ENCODE measurements at places on chromosomes 11 and 22.
A peak's percentile ranks its signal among the peaks of the same experiment; 100 is the strongest.

GRCh38 chr11:27184458-27185312 lies 144.1 kb downstream of the BBOX1 start:
- H3K4me1 ChIP-seq = no peaks in the 10 kb centered on the region
- DNase-seq = no peak
- no peak overlapping the region for H3K4me3 ChIP-seq
- no peaks in the 10 kb centered on the region for H3K36me3 ChIP-seq
- H3K27ac ChIP-seq = no peak overlapping the region

DNA sequence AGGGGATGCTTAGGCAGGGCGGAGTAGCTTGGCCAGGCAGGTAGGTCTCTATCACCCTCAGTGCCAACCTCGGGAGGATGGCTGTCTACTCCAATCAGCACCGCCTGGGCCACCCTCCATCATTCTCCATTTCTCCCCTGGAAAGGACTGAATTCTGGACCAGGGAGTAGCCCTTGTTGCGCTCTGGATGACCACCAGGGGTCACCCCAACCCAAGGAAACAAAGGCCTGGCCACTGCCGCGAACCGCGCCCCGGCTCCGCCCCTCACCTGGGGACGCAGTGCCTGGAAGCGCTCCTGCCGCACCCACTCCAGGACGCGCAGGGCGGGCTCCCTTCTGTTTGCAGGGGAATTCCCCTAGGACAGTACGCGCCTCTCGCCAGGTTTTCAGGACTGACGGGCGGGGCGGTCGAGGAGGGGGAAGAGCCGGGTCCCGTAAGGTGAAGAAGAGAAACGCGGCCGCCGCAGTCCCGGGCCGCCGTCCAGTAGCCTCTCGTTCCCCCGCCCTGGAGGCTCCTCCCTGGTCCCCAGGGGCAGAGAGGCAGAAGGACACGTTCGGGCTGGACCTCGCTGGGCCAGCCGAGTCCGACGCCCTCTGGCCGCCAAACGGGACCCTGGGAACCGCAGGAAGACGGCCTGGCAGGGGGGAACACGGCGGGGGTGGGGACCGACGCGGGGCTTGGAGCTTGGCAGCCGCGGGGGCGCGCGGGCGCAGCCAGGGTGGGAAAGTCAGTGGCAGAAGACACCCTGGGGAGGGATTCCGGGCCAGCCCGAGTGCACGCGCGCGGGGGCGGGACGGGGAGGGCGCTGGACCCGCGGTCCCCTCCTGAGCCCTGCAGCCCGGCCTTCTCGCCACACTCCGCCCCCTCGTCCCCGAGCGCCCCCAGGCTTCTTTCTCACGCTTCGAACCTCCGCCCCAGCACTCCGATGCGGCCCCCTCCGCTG lies 7.1 kb downstream of the SCN4B start:
- no peaks in the 10 kb centered on the region for H3K36me3 ChIP-seq
- H3K4me1 ChIP-seq = no peaks in the 10 kb centered on the region
- DNase-seq = peak; percentile 81

DNA sequence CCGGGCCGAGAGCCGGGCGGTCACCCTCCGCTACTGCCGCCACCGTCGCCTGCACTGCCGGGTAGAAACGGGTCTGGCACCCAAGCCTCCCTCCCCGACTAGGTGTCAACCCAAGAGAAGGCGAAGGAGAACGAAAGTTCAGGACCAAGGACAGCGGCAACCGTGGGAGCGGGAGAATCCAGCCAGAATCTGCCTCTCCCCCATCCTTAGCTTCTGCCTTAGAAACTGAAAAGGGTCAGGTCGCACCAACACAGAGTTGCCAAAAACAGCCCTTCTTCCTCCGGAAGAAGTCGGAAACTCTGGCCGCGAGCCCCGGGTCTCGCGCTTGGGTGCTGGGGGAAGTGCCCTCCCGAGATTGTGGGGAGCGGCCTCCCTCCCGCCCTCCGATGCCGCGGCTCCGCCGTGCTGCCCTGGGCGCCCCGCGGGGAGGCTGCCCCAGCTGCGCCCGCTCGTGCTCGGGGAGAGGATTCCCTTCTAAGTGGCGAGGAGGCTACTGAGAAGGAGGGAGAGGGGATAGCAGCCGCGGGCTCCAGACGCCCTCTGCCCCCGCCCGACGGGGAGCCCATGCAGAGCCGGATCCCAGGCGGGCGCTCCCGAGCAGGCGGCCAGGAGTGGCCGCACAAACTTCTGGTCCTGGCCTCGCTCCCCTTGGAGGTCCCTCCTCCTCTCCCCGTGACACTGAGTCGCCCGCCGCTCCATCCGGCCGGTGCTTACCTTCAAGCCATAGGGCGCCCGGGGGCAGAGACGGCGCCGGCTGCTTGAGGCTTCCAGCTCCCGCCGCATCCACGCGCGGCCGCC lies 637 bp downstream of the DRD2 start:
- peak overlapping the region; percentile 22 for H3K4me3 ChIP-seq
- DNase-seq = peak; percentile 72
- H3K36me3 ChIP-seq = no peaks in the 10 kb centered on the region
- peaks cover 4% of the 10 kb centered on the region for H3K4me1 ChIP-seq
- H3K27ac ChIP-seq = no peak overlapping the region

- DNase-seq = no peak
- H3K27ac ChIP-seq = no peak overlapping the region
- H3K4me1 ChIP-seq = no peaks in the 10 kb centered on the region
Measured at GRCh38 chr11:121648306-121648705, 195.5 kb upstream of the SORL1-AS1 start.

DNA sequence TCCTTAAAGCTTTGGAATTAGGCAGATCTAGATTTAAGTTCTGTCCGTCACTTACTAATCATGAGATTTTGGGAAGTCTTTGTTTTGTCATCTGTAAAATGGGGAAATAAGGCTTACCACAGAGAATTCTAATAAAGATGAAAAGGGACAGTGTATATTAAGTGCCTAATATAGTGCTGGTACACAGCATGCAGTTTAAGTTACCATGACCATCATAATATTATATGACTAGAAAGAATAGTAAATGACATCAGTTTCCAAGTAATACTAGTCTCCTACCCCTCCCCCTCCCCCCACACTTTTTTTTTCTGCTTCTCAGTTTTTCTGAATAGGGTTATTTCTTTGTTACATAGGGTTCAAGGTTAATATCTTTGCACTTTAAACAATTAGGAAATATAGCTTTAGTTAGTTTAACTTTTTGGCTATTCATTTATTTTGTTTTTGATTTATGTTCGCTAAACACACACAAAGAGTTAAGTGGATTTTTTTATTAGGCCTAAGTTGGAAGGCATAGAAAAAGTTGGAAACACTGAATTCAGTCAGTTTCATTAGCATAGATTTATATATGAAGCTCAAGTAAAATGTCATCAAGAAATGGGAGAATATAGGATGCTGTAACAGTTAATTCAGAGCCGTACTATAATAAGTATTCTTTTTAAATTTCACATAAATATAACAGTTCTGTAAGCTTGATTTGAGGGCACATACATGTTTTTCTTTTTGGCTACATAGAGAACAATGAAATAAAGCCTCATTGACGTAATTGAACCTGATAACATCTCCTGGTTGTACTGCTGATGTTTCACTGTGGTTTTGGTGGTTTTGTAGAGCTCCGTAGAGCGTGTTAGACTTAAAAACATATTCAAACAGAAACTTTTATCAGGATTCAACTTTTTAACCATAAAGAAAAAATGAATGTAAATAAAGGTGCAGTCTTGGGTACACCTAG lies 121.2 kb downstream of the PDE3B start:
- H3K36me3 ChIP-seq = no peaks in the 10 kb centered on the region
- H3K4me1 ChIP-seq = no peaks in the 10 kb centered on the region
- no peak overlapping the region for H3K4me3 ChIP-seq
- no peak overlapping the region for H3K27ac ChIP-seq
- no peak for DNase-seq

DNA sequence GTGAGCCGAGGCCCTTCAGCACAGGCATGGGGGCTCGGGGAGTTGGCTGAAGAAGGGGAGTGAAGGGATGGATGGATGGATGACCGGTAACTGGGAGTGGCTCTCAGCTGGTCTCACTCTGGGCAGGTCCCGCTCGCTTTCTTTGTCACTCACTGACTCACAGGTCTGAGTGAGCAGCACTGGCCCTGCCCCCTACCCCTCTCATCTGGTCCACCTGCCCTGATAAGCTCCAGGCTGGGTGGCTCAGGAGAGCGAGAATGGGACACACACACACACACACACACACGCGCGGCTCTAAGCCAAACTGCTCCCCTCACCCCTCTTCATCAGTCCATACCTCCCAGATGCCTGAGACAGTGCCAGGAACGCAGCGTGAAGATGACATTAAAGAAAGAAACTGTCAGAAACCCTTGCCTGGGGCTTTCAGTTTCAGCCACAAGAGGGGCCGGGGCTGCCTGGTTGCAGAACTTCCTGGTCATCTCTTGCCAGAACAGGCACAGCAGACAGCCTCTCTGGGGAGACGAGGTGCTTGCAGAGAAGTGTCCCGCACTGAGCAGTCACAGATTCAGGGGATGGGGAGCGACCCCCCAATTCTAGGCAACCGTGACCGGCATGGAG lies 16.5 kb upstream of the SHISAL1 start:
- peaks cover 9% of the 10 kb centered on the region for H3K27me3 ChIP-seq
- DNase-seq = no peak
- peaks cover 8% of the 10 kb centered on the region for H3K4me1 ChIP-seq
- H3K4me3 ChIP-seq = no peak overlapping the region
- H3K36me3 ChIP-seq = no peaks in the 10 kb centered on the region

- no peak for DNase-seq
- H3K36me3 ChIP-seq = no peaks in the 10 kb centered on the region
- H3K4me3 ChIP-seq = peak overlapping the region; percentile 15
- H3K27ac ChIP-seq = peak overlapping the region; percentile 64
- H3K27me3 ChIP-seq = no peaks in the 10 kb centered on the region
- peaks cover 12% of the 10 kb centered on the region for H3K4me1 ChIP-seq
Measured at GRCh38 chr11:58024601-58025091, 965 bp downstream of the OR9Q1 start.

DNA sequence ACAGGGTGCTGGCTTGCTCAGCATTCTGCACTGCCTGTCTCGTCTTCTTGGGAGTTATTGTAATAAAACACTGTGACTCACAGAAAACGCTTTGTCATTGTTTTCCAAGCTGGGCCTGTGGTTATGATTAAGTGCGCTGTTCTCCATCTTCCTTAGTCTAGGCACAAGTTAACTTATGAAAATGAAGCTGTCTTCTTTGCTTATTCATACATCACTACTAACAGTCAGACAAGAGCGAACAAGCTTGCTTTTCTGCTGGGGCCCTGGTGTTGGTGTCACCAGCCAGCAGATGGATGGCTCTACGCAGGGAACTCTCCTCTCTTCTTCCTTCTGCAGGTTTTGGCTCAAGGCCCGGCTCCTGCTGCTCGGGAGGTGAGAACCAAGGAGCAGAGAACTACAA lies 380.1 kb upstream of the SYN3 start:
- H3K4me1 ChIP-seq = no peaks in the 10 kb centered on the region
- no peaks in the 10 kb centered on the region for H3K36me3 ChIP-seq
- H3K27ac ChIP-seq = no peak overlapping the region
- no peak overlapping the region for H3K4me3 ChIP-seq

DNA sequence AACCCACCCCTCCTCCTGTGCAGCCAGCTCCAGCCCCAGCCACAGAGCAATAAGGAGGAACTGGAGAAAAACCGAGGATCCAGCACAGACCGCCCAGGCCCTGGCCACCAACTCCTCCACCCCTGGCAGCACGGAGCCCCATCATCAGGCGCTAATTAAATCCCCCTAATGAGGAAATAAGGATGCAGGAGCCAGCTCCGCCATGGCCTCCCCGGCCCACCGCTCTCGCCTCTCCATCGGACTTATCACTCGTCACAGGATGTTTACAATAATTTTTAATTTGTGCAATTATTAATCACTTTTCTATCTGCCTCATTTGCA lies 42.6 kb downstream of the BUD13 start:
- no peaks in the 10 kb centered on the region for H3K36me3 ChIP-seq
- no peaks in the 10 kb centered on the region for H3K27me3 ChIP-seq
- no peaks in the 10 kb centered on the region for H3K4me1 ChIP-seq
- H3K4me3 ChIP-seq = no peak overlapping the region
- peak; percentile 5 for DNase-seq

- no peaks in the 10 kb centered on the region for H3K36me3 ChIP-seq
Measured at GRCh38 chr11:116656011-116656410, 116.8 kb downstream of the BUD13 start.

DNA sequence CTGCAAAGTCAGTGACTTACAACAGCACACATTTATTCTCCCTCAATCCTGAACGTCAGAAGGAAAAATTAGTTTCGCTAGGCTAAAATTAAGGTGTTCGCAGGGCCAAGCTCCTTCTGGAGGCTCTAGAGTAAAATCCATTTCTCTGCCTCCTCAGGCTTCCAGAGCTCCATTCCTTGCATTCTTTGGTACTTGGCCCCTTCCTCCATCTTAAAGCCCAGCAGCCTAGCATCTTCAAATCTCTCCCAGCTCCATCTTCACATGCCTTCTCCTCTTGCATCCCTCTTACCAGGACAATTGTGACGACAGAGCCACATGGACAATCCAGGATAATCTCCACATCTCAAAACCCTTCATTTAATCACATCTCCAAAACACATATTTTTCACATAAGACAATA lies 165.0 kb downstream of the GRIA4 start:
- DNase-seq = no peak
- H3K4me3 ChIP-seq = no peak overlapping the region
- H3K4me1 ChIP-seq = no peaks in the 10 kb centered on the region
- no peaks in the 10 kb centered on the region for H3K36me3 ChIP-seq

DNA sequence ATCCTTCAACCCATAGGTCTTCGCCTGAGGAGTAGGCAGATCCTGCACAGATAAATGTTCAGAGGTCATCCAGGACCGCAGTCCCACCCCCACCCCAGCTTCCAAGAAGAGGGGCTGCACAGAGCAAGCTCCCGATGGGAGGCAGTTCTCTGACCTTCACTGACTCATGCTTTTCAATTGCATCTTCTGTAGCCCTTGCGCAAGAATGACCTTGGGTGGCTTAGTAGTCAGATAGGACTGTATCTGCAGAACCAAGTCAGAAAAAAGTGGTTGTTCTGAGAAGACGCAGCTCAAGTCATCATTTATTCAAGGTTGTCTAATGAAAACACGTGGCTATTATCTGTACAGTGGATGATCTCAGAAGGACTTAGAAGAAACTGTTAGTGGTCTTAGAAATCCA lies 16.4 kb upstream of the GRAMD1B start:
- H3K27me3 ChIP-seq = no peaks in the 10 kb centered on the region
- H3K27ac ChIP-seq = no peak overlapping the region
- DNase-seq = no peak
- no peaks in the 10 kb centered on the region for H3K4me1 ChIP-seq
- H3K4me3 ChIP-seq = no peak overlapping the region

- no peak overlapping the region for H3K4me3 ChIP-seq
- H3K4me1 ChIP-seq = peaks cover 12% of the 10 kb centered on the region
- DNase-seq = no peak
- H3K36me3 ChIP-seq = peaks cover 87% of the 10 kb centered on the region
- H3K27ac ChIP-seq = peak overlapping the region; percentile 77
Measured at GRCh38 chr11:8698379-8698851, 15.8 kb downstream of the RPL27A start.

All from ascending aorta (tissue), 2 donors.